Stimulated activated CD8-positive, alpha-beta memory T cell treated with anti-CD3 and anti-CD28 coated beads, Interleukin-4, amount 100 ng/mL, for 1 hour (primary cell): ENCODE measurements at places on chromosomes 1 and 21.

DNA sequence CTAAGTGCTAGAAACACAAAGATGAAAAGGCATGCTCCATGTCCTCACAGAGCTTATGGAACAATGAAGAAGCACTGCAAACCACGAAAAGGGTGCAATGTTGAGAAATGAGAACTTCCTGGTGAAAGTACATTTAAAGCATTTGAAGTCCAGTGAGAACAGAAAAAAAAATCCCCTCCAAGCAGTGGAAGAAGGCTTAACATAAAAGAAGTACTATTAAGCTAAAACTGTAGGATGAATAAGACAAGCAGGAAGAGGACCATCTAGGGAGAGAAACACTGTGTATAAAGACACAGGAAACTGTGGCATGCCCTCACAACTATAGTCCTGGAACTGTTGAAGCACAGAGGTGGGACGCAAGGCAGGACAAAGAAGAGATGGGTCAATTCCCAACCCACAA is 10.0 kb downstream of the TP53BP2 start:
- no peak for DNase-seq

GRCh38 chr21:29953072-29953471 is 13.3 kb upstream of the GRIK1 start:
- DNase-seq, result no peak

DNA sequence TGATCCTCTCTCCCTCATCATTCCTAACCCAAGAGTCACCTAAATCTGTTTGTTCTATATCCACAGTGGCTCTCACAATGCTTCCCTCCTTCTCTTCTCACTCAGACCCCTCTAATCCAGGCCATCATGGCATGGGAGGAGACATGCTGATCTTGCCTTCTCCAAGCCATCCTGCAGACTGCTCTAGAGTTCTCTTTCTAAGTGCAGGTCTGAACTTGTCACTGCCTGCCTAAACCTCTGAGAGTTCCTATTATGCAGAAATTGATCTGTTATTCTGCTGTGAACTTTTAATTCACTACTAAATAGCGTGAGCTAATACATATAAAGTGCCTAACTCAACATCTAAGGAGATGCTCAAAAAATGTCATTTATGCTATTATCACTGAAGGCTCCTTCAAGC is 26.8 kb downstream of the LAMC2 start:
- DNase-seq, result no peak

- DNase-seq, result no peak
Observed at GRCh38 chr1:4093856-4094565, 193.9 kb upstream of the C1orf174 start.

DNA sequence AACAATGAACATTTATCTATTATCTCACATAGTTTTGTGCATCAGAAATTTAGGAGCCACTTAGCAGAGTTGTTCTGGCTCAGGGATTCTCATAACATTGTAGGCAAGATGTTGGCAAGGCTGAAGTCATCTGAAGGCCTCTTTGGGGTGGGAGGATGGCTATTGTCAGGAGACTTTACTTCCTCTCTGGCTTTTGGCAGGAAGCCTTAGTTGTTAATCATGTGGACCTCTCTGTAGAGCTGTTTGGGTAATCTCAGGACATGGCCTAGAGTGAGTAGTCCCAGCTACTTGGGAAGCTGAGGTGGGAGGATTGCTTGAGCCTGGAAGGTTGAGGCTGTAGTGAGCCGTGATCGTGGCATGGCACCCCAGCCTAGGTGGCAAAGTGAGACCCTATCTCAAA is 40.2 kb downstream of the RASAL2 start:
- no peak for DNase-seq

DNA sequence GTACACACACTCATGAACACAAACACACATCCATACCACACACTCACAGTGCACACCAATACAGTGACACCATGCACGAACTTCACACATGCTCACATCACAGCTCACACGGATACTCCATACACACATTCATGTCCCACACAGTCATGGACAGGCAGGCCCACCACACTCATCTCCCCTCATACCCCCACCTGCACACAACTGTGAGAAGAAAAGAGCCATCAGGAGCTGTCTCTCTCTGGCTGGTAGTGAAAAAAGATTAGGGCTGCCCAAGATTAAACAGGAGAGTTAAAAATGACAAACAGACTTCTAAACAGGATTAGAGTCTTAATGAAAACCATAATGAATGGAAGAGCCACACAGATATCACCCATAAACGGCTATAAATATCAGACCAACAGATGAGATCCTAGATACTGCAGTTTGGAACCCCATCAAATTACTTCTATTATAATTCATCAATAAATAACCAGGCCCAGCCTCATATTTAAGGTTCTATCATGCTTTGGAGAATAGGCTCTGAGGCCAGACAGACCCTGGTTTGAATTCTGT is 122.3 kb downstream of the PLXNA2 start:
- no peak for DNase-seq

DNA sequence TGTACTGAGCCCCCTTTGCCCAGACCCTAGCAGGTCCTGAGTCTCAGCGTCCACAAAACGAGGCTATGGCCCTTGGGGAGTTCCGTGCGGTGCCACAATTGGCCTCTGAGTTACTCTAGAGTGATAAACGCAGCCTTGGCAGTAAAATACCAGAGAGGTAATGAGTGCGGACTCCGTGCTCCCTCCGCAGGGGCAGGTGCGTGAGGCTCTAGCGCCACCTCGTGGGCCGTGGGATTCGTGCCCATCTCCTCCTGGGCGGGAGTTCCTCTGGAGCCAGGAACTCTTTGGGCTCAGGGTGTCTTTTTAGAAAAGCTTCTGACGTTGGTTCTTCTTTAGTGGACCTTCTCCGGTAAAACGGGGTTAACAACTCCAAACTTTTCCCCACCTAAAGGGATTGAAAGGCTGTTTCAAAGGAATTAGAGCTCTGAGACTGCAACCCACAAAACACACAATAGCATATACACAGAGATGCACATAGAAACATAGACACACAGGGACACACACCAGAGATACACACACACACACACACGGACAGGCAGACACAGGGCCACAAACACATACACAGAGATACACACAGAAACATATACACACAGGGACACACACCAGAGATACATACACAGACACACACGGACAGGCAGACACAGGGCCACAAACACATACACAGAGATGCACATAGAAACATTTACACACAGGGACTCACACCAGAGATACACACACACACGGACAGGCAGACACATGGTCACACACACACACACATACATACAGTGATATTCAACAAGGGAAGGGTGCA is 99.4 kb downstream of the KCNJ15 start:
- no peak for DNase-seq

- DNase-seq, result no peak
Observed at GRCh38 chr1:160209321-160210046, 4.3 kb downstream of the PEA15 start.

DNA sequence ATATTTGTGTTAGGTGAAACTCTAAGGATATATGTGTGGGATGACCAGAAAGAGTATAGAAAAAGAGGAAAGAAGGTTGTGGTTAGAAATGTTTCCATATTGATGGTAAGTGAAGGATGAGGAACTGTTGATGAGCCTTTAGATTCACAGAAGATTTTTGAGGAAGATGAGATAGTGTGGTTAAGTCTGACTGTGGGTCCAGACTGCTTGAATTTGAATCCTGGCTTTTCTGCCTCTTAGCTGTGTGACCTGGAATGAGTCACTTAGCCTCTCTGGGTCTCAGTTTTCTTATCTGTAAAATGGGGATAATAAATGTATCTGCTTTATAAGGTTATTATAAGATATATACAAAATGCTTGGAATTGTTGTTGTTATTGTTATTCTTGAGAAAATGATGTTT is 27.5 kb downstream of the RGL1 start:
- no peak for DNase-seq

DNA sequence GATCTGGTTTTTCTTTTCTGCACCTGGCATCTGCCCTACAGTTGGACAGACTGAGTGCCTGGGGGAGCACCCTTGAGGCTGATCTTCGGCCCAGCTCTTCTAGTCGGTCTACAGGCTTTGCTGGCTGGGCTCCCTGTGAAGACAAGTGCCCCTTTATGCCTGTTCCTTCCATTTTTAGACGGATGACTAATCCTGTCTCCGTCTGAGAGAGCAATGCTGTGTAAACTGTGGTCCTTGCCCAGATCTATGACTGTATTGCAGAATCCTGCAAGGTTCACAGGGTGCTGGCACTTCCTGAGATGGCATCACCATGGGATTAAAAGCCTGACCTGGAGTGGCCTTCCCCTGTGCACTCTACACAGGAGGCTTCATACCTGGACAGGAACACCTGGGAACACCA is 47.6 kb upstream of the SAMD13 start:
- DNase-seq, result no peak

DNA sequence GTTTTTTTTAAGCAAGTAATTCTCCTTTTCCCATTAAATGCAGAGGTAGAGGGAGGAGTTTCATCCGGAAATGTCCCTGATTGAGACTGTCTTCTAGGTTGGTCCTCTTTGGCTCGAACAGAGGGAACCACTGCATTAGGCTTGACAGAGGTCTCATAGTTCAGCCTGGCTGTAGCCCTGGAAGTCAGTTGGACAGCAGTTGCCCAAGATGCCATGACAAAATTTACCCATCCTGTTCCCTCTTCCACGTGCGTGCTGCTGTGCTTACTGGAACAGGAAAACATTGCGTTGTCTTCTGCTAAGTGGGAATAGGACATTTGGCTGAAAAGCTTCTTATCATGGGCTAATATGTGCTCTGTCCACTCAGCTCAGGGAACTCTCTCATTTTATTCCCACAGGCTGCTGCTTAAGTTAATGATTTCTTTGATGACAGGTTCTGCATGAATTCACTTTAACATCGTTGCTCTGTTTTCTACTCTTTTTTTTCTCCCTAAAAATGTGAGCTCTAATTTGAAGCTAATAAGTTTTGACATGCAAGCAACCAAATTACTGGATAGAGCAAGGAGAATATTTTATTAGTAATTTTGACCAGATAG is 18.0 kb downstream of the KCNK1 start:
- DNase-seq, result no peak

DNA sequence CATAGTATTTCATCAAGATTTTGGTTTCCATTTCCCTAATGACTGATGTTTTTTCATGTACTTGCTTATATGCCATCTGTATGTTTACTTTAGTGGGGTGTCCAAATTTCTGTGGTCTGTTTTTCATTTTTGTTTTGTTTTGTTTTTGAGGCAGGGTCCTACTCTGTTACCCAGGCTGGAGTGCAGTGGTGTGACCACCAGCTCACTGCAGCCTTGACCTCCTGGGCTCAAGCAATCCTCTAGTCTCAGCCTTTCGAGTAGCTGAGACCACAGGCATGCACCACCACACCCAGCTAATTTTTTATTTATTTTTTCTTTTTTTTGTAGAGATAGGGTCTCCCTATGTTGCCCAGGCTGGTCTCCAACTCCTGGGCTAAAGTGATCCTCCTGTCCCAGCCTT is 378.0 kb upstream of the VAMP3 start:
- DNase-seq, result no peak

- DNase-seq, result no peak
Observed at GRCh38 chr1:202029171-202029665, 18.8 kb downstream of the ELF3 start.

DNA sequence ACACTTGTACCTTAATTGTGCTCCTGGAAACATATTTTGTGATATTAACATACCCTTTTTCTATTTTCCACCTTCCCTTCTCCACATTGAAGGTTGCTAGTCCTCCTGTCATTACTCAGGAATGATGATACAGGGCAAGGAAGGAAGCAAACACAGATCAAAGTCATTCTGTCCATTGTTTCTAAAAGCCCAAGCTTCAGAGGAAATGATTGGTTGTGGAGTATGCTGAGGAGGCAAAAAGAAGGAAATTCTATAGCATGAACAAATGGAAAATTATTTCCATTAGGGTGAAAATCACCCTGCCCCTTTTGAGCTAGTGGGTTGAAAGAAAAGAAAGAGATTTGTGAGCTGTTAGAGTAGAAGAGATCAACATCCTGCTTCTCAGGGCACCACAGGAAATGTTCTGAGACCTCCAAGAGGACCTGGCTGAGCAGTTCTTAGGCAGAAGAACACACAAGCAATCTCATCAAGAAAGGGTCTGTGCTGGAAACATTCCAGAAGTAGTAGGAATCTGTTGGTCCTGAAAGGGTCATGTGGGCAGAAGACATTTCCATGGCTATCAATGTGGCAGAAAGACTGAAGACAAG is 29.0 kb upstream of the PRRX1 start:
- no peak for DNase-seq

- no peak for DNase-seq
Observed at GRCh38 chr1:199522936-199523335, 504.6 kb upstream of the NR5A2 start.

DNA sequence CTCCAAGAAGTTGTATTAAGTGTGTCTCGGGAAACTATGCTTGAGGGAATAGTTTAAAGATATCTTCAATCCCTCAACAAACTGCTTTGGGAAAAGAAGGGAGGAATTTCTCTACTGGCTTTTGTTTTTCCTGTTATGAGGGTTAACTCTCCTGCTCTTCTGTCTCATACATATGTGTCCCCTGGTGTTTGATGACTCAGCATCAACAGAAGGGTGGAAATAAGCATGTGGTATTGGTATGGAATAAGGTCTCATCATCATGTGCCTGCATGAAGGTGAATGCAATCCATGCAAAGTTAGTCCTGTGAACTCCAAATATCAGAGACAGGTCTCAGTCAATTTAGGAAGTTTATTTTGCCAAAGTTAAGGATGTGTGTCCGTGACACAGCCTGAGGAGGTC is 27.2 kb upstream of the ADAR start:
- no peak for DNase-seq

- DNase-seq, result no peak
Observed at GRCh38 chr1:76239470-76239918, 164.9 kb downstream of the ST6GALNAC3 start.

- DNase-seq, result no peak
Observed at GRCh38 chr1:62774971-62775595, 8.8 kb upstream of the ATG4C start.

DNA sequence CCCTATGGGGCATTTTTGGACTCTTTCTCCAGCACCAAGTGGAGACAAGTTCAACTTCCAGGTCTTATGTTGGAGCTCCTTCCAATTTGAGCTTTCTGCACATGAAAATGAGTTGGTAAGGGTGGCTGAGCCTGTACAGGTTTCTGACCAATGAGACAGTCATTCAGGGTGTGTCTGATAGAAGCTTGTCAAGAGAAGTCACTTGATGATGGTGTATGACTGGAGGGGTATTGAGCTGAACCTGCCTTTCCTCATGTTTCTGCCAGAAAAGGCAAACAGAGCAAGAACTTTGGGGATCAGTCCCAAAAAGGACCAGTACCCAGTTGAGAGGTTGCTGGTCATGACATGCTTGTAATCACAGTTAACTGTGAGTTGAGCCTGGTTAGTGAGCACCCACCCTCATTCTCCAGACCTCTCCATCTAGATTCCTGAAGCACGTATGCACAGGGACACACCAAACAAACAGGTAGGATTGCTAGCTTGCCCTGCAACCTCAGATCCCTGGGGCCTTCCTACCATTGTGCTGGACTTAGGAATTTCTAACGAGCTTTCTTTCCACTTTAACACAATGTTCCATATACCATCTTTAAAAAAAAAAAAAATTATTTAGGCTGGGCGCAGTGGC is 26.6 kb downstream of the FAM89A start:
- DNase-seq, result no peak

- DNase-seq, result no peak
Observed at GRCh38 chr1:174232761-174233160, 73.4 kb downstream of the RABGAP1L start.

GRCh38 chr1:243266231-243266630 is 10.4 kb downstream of the SDCCAG8 start:
- no peak for DNase-seq
